ENCODE measurements at places on chromosomes 5 and 9.
A peak's percentile ranks its signal among the peaks of the same experiment; 100 is the strongest.

DNA sequence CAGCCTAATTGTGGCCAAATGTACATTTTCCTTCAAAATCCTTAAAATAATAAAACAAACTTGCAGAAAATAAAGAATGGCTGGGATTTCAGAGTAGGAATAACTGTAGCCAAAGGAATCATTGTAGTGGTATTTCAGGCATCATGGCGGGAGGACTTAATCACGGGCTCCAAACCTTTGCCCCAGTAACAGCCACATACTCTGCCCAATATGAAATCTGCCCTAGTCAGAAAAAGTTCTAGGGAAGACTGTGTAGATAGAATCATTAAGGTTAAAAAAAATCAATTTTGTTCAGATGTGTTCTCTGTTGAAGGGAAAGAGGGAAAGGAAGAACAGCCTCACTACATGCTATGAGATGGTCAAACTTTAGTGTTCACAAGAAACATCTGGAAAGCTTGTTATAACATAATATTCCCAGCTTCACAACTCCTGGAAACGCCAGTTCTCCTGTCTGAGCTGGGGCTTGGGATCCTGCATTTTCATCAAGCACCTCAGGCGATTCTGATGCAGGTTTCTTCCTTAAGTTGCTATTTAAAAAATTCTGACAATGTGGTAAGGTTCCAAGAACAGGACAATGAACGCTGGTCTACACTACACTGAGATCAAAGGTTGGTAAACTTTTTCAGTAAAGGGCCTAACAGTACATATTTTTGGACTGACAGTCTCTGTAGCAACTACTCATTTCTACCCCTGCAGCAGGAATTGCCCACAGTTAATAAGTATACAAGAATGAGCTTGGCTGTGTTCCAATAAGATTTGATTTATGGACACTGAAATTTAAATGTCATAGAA lies 87.9 kb downstream of the CEMIP2 start:
- no peak for DNase-seq

DNA sequence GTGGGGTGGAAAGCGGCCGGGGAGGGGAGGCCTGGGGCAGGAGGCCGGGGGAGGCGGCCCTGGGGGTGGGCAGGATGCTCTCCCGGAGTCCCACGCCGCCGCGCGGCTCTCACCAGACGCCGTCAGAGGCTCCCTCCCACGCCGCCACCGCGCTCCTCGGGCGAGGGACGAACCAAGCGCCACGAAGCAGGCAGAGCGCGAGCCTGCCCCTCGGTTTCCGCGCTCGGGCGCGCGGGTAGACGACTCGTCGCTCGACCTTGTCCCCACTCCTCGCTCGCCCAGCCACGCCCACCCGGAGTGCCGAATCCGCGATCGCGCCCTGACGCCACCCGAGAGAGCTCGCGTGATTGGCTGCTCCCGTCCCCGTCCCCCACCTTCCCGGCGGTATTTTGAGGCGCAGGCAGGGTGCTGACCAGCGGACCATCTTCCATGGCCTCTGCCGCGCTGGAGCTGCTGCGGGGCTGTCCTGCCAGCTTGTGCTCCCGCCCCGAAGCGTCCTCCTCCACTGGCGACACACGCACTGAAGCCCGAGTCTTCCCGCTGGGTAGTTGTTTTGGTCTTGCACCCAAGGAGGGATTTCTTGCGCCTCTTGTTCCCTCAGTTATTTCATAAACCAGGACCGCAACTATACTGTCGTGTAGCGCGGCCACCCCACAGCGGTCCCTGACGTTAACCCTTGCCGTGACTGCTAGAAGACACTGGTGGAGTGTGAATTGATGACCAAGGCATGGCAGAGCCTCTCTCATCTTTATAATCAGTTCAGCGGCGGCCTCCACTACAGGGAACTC lies at the start of gene GNE:
Gene GNE (minus strand): TSS at position 241 of the 788 bp plus-strand sequence. CDS start 9,093 bp downstream, outside the sequence.
- peak; percentile 92 for DNase-seq

DNA sequence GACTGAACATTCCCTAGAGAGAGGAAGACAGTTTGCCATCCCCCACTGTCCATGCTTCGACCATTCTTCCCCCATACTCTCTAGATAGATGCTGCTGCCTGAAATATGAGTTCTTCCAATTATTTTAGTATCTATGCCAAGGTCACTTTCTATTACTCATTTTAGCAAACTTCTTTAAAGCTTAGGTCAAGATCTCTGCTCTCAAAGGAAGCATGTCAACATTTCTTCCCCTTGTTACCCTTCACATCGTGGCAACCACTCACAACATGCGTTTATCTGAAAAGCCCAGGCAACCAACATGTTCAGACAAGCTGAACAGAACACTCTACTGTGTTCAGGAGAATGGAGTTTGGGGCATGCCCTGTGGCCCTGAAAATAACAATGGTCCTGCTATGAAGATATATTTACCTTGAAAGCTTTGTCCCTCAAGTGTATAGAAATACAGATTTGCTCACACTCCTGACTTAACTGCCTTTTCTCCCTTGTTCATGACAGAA lies 138.4 kb upstream of the KIF2A start:
- DNase-seq, result no peak

DNA sequence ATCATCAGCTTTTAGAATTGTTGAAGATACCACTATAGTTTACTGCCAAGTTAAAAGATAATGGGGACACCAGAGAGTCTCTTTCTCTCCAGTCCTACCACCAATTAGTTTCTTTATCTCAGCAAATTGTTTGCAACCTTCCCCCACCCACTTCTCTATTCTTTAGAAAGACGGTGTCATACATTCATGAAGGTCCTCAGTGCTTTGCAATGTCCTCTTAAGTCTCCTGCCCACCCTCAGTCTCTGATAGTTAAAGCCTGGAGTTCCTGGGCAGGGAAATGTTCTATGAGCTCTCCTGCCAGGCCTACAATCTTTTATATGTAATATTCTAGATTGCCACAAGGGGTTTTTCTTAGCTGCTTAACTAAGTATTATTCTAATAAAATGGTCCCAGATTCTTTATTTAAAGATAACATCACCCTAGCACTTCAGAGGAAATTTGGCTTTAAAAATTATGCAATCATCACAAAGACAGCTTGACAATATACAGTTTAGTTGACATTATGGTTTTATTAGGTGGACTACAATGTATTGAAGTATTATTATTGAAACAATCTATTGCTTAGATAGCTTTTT lies 509.2 kb downstream of the CSNK1G3 start:
- DNase-seq, result no peak

DNA sequence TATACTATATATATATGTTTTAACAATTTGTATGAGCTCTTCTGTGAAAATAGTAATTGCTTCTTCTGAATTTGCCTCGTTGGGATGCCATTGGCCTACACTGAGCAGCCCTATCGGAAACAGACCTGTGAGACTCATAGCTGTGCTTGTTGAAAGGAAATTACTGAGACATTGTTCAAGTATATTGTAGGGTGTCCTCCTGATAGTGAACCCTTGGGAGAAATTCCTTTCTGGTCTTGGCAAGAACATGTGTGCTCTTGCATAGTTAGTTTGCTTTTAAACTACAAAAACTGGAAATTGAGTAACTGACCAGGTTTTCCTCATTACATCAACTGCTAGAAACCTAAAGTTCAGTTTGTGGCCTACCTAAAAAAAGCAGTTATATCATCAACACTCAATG lies 160.9 kb downstream of the LURAP1L start:
- no peak for DNase-seq

DNA sequence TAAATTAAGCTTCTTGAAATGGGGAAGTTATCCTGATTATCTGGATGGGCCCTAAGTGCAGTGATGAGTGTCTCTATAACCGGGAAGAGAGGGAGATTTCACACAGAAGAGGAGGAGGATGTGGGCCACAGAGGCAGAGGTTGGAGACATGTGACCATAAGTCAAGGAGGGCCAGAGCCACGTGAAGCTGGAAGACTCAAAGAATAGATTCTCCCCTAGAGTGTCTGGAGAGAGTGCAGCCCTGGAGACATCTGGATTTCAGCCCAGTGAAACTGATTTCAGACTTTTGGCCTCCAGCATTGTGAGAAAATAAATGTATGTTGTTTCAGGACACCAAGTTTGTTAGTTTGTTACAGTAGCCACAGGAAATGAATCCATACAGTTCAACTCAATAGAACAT lies 442.9 kb downstream of the NTRK2 start:
- DNase-seq, result no peak

DNA sequence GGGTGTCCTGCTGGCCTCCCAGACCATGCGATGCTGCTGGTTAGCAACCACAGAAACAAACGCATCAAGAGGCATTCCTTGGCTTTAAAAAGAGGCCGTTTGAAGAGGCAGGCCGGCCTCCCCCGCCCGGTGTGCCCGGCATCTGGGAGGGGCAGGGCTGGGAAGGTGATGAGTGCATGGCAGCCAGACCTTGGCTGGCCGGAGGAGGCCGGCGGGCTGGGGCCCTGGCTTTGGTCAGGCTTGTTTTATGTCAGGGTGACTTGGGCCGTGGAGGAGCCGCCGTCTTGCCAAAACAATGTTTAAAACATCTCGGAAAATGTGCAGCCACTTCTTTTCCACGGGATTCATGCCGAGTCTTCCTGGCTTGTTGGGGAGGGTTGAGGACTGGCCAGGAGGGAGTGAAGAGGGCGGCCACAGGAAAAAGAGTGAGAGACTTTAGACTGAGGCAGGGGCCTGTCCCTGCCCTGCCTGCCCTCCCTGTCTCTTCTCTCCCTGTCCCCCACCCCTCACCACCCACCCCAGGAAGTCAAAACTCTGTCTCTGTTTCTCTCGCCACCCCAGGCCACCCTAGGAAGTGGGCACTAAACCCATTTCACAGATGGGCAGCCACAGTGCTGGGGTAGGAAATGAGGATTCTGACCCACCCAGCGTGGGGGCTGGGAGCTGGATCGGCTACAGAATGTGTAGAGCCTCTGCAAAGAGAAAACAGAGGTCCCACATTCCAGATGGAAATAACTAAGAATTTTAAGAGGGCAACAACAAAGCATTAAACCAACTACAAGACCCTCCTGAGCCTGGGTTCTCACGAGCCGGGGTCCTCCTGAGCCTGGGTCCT lies 143.0 kb downstream of the RXRA start:
- no peak for DNase-seq

DNA sequence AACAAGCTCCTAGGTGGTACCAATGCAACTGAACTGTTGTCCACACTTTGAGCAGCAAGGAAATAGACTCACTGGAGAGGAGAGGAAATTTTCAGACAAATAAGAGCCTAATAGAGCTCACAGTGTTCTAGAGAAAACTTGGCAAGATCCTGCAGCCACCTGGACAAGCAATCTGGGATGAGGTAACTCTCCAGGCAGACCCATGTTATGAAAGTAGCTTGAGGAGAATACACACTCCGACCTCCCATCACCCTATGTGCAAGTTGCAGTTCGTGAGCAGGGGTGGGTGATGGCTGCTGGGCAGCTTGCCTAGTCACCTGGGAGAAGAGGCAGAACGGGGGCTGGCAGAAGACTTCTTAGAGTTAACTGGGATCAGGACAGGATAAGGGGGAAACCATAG lies 102.2 kb downstream of the KLF4 start:
- DNase-seq, result no peak

- peak; percentile 36 for DNase-seq
Observed at GRCh38 chr9:81372628-81373191, 316.6 kb downstream of the TLE1 start.

DNA sequence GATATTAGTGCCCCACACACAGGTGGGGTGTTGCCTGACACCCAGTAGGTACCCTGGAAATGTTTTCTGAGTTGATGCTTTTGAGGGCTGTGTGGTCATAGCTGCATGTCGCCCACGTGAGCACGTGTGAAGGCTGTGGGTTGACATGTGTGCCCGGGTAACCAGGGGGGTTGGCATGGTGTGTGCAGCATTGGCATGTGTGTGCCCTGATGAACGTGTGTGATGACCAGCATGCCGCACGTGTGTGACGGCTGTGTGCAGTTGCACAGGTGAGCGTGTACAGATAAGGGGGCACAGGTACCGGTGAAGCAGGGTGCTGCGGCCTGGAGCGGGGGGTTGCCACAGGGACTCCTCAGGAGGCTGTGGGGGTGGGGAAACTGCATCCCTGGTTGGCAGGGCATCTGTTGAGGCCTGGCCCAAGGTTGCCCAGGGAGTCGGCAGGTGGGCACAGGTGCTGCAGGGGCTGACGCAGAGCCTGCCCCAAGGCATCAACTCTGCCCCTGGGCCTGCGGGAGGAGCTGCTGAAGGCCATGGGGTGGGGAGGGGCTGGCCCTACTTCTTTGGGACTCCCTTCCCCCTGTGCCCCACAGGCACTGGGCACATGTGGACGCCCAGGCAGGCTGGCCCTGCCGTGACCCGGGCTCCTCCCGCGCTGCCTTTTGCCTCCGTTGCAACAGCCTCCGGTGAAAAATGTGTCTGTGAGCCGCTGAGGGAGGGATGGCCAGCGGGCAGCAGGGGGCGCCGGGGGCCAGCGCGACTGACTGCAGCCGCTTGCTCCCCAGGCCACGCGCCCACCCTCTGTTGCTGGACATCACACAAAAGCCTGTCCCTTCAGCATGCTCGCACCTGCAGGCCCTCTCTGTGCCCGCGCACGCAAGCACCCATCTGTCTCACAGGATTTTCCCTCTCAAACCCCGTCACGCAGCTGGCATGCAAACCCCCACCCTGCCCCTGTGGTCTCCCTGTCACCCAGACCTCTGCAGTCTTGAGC lies 2.2 kb downstream of the UNC5A start:
- DNase-seq, result no peak

DNA sequence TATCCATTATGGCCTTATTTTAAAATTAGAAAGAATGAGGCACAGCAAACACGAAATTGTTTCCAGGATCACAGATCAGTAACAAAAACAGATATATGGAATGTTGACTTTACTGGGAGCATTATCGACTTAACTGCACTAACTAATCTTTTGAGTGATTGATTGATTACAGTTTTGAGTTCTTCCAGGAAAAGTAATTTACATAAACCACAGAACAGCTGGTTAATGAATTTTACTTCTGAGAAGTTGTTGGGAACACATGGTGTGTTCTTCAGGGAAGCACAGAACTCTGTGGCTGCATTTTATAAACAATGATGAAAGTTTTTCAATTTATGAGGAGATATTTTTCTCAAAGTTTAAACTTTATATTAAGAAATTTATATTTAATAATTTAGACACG lies 802.4 kb upstream of the ACO1 start:
- peak; percentile 43 for DNase-seq

- DNase-seq, result no peak
Observed at GRCh38 chr5:165086465-165086864, 1581.0 kb downstream of the MAT2B start.

- no peak for DNase-seq
Observed at GRCh38 chr9:68629042-68629441, 76.0 kb upstream of the PIP5K1B start.

GRCh38 chr5:34043099-34043876 lies at the start of gene C1QTNF3:
C1QTNF3 (minus strand) TSS chr5:34043213; CDS start chr5:34043125, 88 bp downstream.
- DNase-seq, result peak; percentile 93

- DNase-seq, result no peak
Observed at GRCh38 chr9:77747163-77747562, 99.0 kb upstream of the GNA14 start.

GRCh38 chr5:169893010-169893409 lies 87.3 kb downstream of the INSYN2B start:
- no peak for DNase-seq
